Iris pigment epithelial cell (primary cell): ENCODE measurements at places on chromosomes 12 and 14.

DNA sequence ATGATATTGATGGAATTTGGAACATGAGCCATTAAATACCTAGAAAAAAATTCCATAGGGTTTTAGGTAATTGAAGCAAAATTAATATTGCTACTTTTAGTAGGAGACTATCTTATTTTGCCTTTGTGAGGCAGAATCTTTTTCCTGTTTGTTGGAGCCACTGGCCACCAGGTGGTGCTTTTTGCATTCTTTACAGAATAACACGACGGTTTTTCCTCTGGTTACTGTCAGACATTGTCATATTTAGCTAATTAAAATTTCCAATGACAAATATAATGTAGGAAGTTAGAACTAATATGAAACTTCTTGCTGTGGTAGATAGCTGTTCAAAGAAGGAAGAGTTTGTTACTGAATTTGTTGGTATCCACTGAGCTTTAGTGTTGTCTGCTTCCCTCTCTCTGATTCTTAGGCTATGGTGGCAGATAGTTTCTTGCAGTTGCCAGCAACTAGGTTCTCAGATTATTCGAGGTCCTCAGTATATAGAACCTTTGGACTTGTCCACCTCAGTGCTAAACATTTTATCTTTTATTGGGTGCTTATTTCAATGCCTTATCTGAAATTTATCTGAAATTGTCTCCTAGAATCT is 25.7 kb downstream of the RAB21 start:
- peak; percentile 53 for DNase-seq

GRCh38 chr14:88934351-88934806 is 109.9 kb downstream of the TTC8 start:
- peak; percentile 31 for DNase-seq

DNA sequence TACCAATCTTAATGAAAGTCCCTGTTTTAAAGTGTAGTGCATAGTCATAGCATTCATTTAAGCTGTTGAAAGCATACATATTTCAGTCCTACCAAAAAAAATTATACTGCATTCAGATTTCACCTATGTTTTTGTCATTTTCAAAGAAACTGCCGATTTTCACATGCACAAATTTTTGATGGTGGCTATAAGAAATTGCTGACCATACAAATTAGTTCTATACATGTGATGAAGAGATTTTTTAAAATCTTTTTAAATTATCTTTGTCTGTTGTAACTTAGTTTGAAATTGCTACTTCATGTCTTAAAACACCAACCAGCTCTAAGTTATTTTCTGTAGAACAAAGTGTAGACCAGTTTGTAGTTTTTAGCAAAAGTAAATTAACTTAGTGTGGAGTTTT is 3.5 kb upstream of the GTF2A1 start:
- no peak for DNase-seq

DNA sequence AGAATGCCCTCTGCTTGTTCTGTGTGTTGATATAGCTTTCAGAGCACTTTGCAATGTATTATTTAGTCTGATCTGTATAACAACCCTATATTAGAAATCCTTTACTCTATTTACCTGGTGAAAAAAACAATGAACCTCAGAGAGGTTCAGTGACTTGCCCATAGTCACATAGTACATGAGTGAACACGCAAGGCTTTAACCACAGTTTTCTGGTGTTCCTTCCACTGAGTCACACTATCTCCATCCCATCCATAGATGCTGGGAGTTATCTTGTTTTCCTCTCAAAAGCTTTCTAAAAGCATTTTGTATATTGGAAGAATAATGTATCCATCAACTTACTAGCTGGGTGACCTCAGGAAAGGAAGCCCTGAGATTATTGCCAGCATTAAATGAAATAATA is 104.5 kb downstream of the NT5DC3 start:
- DNase-seq = no peak

DNA sequence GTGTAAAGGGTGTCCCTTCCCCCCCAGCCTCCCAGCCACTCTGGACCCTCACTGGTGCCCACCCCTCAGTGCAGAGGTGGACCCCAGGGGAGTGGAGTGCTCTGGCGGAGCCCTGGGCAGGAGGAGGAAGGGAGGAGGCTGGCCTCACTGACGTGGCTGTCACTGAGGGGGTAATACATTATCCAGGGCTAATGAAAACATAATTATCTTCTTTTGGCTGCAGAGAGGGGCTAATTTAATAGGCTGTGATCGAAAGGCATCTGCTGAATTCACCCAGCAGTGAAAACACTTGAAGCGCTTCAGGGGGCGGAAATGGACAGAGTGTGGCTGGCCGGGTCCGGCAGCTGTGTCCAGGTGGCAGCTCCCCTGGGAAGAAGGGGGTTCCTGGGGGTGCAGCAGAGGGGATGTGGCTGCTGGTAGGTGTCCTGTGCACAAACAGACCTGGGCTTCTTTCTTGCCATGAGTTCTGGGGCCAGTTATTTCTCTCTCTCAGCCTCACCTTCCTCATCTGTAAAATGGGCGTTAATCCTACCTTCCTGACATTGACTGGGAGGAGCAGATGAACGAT is 3.7 kb upstream of the NOS1 start:
- DNase-seq = no peak

GRCh38 chr14:75673345-75674035 is 12.4 kb downstream of the TTLL5 start:
- no peak for DNase-seq

GRCh38 chr12:52183544-52183910 is 8.3 kb downstream of the KRT80 start:
- DNase-seq = no peak

- no peak for DNase-seq
These were observed 1.6 kb downstream of the AGAP2 start for GRCh38 chr12:57736741-57737466.

DNA sequence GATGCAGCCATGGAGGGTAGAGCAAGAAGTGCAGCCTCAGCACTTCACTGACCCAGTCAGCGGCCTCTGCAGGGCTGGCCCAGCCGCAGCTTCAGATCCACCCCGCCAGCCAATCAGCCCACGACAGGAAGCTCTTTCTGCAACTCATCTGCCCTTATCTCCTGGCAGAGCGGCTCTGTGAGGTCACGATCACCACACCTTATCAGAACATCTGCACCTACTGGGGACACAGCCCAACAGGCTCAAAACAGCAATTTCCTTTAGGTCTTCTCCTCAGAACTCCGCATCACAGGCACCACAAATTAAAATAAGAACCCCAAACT is 287.3 kb downstream of the BCL11B start:
- no peak for DNase-seq

DNA sequence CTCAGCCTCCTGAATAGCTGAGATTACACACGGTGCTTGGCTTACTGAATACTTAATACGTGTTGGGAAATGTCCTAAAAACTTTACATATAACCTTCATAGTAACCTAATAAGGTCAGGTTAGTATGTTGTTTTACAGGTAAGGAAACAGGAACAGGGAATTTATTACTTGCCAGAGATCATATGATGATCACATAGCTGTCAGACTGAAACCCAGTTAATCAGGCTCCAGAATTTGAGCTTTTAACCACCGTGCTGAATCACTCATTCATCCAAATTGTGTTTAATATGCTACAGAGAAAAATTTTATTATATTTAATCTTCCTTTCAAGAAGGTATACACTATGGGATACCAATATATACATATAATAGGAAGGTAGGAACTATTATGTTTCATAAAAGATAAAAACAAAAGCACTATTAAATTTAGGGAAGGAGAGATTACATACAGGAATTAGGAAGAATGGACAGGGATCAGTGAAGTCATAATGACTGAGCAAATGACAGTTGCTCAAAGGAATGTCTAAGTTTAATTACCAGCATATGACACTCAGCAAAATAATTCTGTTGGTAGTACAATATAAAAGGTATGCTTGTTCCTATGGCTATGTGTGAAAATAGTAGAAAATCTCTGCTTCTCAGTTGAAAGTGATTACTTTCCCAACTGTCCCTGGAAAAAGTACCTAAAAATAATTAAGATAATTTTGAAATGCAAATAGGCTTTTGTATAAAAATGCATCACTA is 59.3 kb downstream of the HEATR5A start:
- peak; percentile 38 for DNase-seq

DNA sequence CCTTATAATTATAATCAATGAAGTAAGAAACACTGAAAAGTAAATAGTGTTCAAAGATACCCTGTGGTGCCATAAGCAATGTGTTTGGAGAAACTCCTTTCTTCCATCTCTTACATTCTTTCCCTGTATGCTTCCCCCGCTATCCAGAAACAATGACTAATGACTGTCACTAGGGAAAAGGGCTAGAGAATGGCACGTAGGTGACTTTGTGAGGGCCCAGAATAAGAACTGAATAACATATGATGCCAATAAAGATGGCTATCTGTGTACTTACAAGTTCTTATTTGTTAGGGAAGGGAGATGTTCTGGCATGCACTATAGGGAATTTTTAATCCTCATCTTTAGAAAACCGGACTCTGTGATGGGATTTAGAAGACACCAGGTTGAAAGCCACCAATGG is 4.7 kb upstream of the KRT7 start:
- no peak for DNase-seq

DNA sequence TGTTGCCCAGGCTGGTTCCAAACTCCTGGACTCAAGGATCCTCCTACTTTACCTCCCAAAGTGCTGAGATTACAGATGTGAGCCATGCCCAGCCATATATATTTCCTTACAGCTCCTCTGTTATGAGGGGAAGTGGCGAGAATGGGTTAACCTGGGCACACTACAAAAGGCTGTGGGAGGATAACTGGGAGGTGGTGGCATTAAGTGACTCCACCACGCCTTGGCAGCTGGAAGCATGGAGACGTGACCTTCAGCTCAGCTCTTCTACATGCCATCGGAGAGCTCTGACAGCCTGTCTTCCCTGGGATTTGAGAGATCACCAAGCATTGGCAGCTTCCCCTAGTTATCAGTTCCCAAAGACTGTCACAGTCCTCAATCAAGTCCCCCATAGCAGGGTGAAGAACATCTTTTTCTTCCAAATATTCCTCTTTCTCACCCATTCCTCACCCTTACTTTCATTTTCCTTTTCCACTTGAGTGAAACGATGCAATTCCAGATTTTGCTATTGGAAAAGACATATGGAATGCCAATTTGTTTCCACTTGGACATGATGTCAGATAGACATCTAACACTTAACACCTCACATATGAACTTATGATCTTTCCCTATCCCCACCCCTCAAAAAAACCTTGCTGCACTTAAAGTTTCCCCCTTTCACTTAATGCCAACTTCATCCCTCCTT is 48.5 kb downstream of the PHLDA1 start:
- no peak for DNase-seq

DNA sequence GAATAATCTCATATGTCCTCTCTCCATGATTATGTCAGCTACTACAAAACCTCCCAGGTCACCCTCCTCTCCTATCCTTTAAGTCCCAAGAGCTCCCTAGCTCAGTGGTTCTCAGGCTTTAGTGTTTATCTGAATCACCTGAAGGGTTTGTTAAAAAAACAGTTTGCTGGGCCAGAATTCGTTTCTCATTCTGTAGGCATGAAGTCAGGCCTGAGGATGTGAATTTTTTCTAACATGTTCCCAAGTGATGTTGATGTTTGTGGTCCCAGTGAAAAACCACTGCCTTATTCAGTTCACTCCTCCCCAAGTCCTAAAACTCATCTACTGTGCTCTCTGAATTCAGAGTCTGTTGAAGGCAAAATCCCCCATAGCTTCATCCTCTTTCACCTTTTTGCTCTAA is 241.4 kb downstream of the ETNK1 start:
- DNase-seq = no peak

DNA sequence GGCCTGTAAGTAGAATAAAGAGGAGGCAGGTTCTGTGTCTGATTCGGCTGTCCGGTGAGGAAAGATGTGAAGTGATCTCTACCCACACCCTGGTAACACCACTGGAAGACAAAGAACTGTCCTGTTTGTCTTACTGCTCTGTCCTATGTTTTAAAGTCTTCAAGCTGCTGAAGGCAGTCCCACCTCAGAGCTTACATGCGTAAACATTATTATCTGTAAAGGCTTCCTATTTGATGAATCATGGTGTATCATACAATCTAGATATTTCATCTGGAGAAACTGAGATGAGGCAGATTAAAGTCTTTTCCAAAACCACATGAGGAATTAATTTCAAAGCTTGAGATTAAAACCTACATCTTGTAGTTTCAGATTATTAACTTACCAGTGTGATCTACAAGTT is 427.6 kb downstream of the ZFP36L1 start:
- DNase-seq = peak; percentile 87

DNA sequence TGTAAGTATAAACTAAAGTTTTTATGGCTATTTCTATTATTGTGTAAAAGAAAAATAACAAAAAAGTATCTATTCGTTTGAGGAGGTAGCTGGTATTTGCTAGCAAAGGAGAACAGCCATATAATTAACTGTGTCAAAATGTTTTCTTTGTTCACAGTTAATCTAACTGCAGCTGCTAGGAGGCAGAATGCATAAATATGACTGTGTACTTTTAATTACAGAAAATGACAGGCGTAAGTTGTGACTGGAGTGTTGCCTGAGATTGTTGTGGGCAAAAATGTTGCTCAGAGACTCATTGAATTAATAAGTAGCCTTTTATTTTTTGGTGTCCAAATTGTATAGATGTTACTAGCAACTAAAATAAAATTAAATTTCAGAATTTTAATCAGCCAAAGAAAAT is 33.5 kb downstream of the PTPRO start:
- DNase-seq = no peak

GRCh38 chr12:19940267-19940666 is 428.1 kb upstream of the PDE3A start:
- no peak for DNase-seq

GRCh38 chr12:20549108-20549719 is 145.9 kb upstream of the SLCO1C1 start:
- peak; percentile 84 for DNase-seq

DNA sequence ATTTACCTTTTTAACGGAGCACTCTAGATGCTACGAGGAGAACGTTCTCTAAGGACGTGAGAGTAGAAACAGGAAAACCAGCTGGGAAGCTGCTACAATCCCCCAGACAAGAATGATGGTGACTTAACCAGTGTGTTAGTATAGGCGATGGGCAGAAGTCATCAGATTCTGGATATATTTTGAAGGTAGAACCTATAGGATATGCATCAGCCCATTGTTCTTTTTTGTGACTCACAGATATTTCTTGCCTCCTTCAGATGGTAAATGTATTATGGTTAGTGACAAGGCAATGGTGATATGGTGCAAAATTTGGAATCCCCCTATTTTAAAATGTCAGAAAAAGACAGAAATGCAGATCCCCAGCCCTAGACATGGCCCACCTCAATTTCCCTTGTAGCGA is 258.2 kb downstream of the PHLDA1 start:
- DNase-seq = no peak

DNA sequence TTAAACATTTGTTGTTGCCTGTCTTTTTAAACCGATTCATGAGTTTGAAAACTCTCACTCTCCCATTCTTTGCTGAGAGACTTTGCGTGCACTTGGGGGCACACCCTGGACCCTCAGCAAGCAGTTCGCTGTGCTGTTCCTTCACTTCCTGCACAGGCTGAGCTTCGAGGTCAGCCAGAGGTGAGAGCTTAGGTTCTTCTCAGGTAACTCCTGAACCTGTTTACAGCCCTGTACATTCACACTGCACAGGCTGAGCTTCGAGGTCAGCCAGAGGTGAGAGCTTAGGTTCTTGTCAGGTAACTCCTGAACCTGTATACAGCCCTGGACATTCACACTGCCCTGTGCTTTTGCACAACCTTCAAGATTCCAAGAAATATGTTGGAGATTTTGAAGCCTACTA is 9.8 kb upstream of the CLECL1 start:
- no peak for DNase-seq

- DNase-seq = no peak
These were observed 270.2 kb downstream of the IPO8 start for GRCh38 chr12:30425445-30425844.
